Karpas-422 (cell line): ENCODE measurements at places on chromosomes 12 and 14. TPM values are rescaled to one million over a fixed set of nuclear protein-coding genes. Genes with fewer than 3 reads are reported as not detected.

Gene ADAM21
- 0.56 TPM in 1 of 2 replicates, not detected in the other for total RNA-seq

Gene TMEM132C
- not detected in 2 replicates for total RNA-seq

GRCh38 chr14:38238878-38239277, 17.0 kb downstream of the CLEC14A start:
- H3K27ac ChIP-seq = no peak overlapping the region
- H3K4me3 ChIP-seq = no peak overlapping the region
- H3K27me3 ChIP-seq = no peaks in the 10 kb centered on the region
- no peaks in the 10 kb centered on the region for H3K36me3 ChIP-seq

GRCh38 chr12:70427611-70428010, 61.5 kb downstream of the KCNMB4 start:
- peak overlapping the region; percentile 11; the same call in 1 of the 2 replicates for H3K27ac ChIP-seq
- peaks cover 10% of the 10 kb centered on the region for H3K4me1 ChIP-seq
- DNase-seq = no peak
- peaks cover 73% of the 10 kb centered on the region for H3K36me3 ChIP-seq
- H3K4me3 ChIP-seq = no peak overlapping the region
- H3K27me3 ChIP-seq = no peaks in the 10 kb centered on the region

DNA sequence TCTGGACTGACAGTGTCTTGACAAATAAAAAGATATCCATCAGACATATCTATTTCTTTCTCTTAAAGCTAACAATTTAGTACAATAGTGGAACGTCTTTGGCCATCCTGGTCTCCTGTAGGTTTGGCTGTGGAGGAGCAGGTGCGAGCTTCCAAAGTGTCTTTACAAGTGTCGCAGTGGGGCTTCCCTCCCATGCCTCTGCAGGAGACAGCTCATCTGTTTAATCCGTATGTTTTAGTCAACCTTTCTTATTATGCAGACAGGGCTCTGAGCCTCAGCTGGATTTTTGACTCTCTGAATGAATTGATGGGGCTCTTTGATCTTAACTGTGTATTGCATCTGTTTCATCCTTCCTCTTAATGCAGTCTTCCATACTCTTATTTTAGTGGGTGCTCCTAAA, 57.5 kb downstream of the RMST start:
- no peak overlapping the region for H3K4me3 ChIP-seq
- H3K27ac ChIP-seq = no peak overlapping the region
- no peaks in the 10 kb centered on the region for H3K36me3 ChIP-seq
- no peaks in the 10 kb centered on the region for H3K27me3 ChIP-seq
- no peaks in the 10 kb centered on the region for H3K4me1 ChIP-seq

DNA sequence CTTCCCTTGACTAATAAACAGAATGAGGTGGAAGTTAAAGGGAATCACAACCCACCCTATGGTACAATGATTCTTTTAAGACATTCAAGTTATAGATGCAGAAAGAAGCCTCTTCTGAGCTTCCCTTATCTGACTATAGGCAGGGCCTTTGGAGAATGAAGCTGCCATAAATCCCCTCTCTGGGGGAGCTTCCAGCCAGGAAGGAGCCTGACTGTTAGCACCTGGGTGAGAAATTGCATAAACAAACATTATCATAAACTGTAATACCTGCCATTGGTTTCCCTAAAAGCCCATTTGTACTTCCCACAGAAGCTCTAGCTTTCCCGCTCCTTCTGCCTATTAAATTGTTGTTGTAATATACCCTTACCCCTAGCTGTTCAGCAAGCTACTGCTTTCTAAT, 81.3 kb upstream of the RESF1 start:
- no peak for DNase-seq
- no peaks in the 10 kb centered on the region for H3K4me1 ChIP-seq
- H3K27ac ChIP-seq = no peak overlapping the region
- no peaks in the 10 kb centered on the region for H3K36me3 ChIP-seq
- no peak overlapping the region for H3K4me3 ChIP-seq
- H3K27me3 ChIP-seq = no peaks in the 10 kb centered on the region

GRCh38 chr12:34400411-34400881, 378.1 kb downstream of the ALG10 start:
- H3K4me1 ChIP-seq = no peaks in the 10 kb centered on the region
- H3K27me3 ChIP-seq = no peaks in the 10 kb centered on the region
- no peak for DNase-seq
- no peaks in the 10 kb centered on the region for H3K36me3 ChIP-seq
- no peak overlapping the region for H3K27ac ChIP-seq

DNA sequence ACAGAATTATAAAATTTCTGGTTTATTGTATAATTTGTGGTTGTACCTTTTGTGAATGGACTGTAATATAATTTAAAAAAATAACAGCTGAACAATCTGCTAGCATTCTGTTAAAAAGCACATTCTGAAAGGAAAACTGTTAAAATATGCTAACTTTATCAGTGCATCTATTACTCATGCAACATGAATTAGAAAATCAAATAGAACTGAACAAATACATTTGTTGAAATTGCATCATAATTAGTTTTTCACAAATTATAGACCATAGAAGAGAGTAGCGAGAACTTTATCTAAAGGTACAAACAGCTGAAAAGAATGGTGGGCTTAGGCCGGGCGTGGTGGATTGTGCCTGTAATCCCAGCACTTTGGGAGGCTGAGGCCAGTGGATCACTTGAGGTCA, 33.0 kb downstream of the PTPN21 start:
- DNase-seq = no peak
- no peaks in the 10 kb centered on the region for H3K4me1 ChIP-seq
- H3K4me3 ChIP-seq = no peak overlapping the region
- no peak overlapping the region for H3K27ac ChIP-seq
- no peaks in the 10 kb centered on the region for H3K27me3 ChIP-seq

DNA sequence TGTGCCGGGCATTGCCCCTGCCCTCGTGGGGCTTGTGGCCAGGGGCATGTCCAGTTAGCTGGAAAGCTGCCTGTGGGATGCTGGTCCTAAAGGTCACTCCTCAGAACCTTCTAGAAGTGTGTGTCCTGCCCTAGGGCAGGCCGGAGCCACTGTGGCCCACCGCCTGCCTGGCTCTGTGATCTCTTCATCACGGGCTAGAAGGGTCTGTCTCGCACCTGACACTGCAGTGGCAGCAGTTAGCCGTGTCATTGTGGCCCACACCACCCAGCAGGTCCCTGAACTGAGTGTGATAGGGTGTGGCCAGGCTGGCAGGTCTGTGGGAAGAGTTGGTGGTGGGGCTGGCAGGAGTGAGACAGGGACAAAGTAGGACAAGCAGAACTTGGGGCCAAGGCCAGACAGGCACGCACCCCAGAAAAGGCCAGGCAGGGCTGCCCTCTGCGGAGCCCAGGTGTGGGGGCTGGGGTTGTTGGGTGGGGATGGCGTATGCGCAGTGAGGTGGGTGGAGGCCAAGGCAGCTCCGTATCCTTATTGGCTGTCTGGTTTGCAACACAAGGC, 41.2 kb downstream of the ADGRD1 start:
- no peak for DNase-seq
- no peaks in the 10 kb centered on the region for H3K4me1 ChIP-seq
- H3K4me3 ChIP-seq = no peak overlapping the region
- no peak overlapping the region for H3K27ac ChIP-seq
- H3K27me3 ChIP-seq = no peaks in the 10 kb centered on the region

DNA sequence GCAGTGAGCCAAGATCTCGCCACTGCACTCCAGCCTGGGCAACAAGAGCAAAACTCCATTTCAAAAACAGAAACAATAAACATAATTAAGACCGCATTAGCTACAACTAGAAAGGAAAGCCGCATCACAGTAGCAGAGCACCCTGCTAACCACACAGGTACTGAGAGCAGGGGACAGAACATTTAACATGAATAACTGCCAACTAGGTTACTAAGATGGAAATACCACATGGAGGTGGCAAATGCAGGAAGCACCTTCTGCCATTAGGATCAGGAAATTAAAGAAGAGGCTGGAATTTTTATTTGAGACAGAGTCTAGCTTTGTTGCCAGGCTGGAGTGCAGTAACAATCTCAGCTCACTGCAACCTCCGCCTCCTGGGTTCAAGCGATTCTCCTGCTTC, 41.9 kb downstream of the CDC42BPB start:
- H3K4me1 ChIP-seq = no peaks in the 10 kb centered on the region
- H3K36me3 ChIP-seq = no peaks in the 10 kb centered on the region
- H3K27me3 ChIP-seq = no peaks in the 10 kb centered on the region
- no peak overlapping the region for H3K4me3 ChIP-seq
- H3K27ac ChIP-seq = no peak overlapping the region

GRCh38 chr12:68240975-68241374, 12.4 kb downstream of the IL22 start:
- H3K27ac ChIP-seq = no peak overlapping the region
- H3K4me1 ChIP-seq = peaks cover 12% of the 10 kb centered on the region
- no peaks in the 10 kb centered on the region for H3K36me3 ChIP-seq
- H3K4me3 ChIP-seq = no peak overlapping the region
- no peak for DNase-seq

DNA sequence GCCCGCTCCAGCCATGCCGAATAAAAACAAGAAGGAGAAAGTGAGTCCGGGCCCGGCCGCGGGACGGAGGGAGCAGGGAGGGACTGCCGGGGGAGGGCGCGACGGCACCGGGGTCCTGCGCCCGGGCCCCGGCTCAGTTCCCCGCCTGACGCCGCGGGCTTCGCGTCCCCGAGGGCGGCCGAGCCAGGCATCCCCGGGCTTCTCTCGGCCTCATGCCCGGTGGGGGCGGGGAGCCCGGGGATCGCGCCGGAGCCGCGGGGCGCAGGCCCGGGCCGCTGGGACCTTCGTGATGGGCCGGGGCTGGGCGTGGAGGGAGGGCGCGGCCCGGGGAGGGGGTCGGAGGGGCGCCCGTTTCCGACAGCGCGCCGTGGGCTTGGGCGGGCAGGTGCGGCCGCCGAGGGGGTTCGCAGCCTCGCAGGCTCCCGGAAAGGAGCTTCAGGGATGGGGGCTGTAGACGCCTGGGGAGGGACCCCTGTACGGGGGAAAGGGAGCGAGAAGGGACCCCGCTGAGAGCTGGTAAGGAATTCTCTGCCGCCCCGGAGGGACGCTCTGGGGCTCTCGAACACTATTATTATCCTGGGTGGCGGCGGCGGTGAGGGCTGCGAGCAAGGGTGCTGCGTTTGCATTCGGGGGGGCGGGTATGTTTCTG, 496 bp downstream of the PPP2R5C start:
- peak overlapping the region; percentile 89 for H3K4me3 ChIP-seq
- H3K36me3 ChIP-seq = peaks cover 28% of the 10 kb centered on the region
- H3K27ac ChIP-seq = peak overlapping the region; percentile 73
- peak; percentile 76 for DNase-seq
- H3K27me3 ChIP-seq = no peaks in the 10 kb centered on the region

DNA sequence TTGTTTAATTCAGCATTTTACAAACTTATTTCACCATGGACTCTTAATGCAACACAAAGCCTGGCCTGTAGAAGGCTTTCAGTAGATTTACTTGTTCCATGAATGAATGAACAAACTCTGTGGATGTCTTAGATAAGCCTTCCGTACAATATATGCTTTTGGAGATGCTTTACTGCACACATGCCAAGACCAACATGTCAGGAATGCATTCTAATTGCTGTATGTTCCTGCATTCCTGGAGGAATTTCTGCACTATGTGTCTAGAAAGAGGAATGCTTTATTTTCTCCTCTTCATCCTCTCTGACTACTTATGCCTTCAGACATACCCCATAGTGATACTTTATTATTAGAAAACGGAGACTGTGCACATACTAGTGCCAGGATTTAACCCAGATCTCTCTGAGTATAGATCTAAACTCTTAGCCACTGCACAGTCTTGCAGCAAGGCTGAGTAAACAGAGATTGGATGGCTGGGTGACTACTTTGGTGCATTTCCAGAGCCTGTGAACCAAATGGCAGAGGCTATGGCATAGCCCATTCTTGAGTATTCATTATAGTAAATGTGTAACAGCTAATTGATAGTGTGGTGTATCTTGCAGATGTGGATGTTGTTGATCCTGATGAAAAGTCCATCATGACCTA, 108.2 kb downstream of the SYNE2 start:
- no peak overlapping the region for H3K4me3 ChIP-seq
- H3K27me3 ChIP-seq = no peaks in the 10 kb centered on the region
- no peaks in the 10 kb centered on the region for H3K36me3 ChIP-seq
- no peaks in the 10 kb centered on the region for H3K4me1 ChIP-seq
- H3K27ac ChIP-seq = no peak overlapping the region

DNA sequence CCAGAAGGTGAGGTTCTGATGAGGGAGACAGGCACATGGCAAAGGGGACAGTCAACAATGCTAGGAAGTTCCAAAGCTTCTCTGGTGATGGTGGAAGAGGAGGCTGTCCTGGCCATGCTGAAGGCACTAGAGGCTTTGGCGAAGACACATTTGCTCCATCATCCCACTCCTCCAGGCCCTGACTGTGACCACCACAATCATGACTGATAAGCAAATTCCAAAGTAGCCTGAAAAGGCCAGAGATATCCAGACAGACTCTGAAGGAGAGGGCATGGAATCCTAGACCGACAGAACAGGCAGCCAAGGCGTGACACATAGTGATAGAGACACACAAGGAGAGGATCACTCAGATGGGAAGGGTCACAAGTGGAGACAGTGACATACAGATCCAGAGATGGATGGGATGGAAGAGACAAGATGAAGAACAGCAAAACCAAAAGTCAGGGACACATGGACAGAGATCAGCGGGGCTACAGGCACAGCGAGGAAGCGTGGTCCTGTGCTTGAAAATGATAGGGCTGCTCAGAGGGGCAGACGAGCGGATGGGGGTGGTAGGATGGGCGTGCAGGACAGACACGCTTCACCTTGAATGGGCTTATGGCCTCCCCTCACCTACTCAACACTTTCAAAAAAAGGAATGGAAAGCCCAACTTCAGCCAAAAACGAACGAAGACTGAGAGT, 1.3 kb downstream of the ZFHX2 start:
- DNase-seq = no peak
- H3K27ac ChIP-seq = no peak overlapping the region
- H3K27me3 ChIP-seq = no peaks in the 10 kb centered on the region
- no peaks in the 10 kb centered on the region for H3K36me3 ChIP-seq

GRCh38 chr12:74685385-74685784, 147.8 kb downstream of the ATXN7L3B start:
- H3K27ac ChIP-seq = no peak overlapping the region
- DNase-seq = no peak
- H3K4me3 ChIP-seq = no peak overlapping the region
- H3K36me3 ChIP-seq = no peaks in the 10 kb centered on the region

DNA sequence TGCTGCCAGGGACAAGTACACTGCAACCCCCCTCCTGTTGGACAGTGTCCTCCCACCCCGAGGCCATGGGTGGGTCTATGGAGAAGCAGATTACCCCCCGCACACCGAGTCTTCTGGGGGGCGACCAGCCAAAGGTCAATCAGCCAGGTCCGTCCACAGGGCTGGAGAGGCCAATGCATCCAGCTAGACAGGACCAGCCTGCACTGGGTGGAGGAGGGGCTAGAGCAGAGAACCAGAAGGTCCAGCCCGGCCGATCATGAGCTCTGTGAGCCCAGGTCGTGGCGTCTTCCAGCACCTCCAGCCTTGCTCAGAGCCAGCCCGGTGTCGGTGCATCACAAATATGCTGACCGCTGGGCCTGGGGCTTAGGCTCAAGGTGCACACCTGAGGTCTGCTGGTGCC, 8.2 kb upstream of the ADSS1 start:
- H3K4me1 ChIP-seq = no peaks in the 10 kb centered on the region
- no peak for DNase-seq
- no peak overlapping the region for H3K27ac ChIP-seq
- no peaks in the 10 kb centered on the region for H3K27me3 ChIP-seq
- no peaks in the 10 kb centered on the region for H3K36me3 ChIP-seq

- H3K27me3 ChIP-seq = no peaks in the 10 kb centered on the region
- H3K4me3 ChIP-seq = no peak overlapping the region
- DNase-seq = no peak
- no peak overlapping the region for H3K27ac ChIP-seq
Measured at GRCh38 chr12:74292351-74293194, 245.1 kb upstream of the ATXN7L3B start.
